ENCODE measurements at places on chromosomes 2 and 18.
A peak's percentile ranks its signal among the peaks of the same experiment; 100 is the strongest.

DNA sequence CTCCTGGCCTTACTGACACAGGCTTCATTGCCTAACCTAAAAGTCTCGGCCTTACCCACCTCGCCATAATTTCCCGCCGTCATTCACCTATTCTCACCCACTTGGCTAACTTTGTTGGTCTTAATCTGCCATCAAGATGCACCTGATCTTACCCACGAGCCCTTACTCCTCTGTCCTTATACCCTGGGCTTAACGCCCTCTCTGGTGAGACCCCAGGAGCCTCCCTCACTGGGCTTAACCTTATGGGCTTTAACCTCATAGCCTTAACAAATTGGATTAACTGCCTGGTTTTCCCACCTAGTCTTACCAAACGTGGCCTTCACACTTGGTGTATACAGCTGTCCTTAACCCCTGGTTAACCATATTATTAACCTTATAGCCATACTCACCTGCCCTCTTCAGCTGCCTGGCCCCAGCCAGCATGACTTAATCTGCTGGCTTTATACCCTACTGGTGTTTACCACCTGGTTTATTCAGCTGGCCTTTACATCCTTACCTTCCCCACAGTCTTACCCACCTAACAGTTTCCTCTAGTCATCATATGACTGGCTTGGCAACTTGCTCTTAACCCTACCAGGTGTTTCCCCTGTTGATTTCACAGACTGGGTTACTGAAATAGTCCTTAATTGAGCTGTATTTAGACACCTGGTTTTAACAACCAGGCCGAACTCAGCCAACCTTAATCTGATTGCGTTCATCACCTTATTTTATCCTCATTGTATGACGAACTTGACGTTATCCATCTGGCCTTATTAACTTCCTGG is 132.0 kb upstream of the ZSWIM2 start:
- DNase-seq, result no peak

DNA sequence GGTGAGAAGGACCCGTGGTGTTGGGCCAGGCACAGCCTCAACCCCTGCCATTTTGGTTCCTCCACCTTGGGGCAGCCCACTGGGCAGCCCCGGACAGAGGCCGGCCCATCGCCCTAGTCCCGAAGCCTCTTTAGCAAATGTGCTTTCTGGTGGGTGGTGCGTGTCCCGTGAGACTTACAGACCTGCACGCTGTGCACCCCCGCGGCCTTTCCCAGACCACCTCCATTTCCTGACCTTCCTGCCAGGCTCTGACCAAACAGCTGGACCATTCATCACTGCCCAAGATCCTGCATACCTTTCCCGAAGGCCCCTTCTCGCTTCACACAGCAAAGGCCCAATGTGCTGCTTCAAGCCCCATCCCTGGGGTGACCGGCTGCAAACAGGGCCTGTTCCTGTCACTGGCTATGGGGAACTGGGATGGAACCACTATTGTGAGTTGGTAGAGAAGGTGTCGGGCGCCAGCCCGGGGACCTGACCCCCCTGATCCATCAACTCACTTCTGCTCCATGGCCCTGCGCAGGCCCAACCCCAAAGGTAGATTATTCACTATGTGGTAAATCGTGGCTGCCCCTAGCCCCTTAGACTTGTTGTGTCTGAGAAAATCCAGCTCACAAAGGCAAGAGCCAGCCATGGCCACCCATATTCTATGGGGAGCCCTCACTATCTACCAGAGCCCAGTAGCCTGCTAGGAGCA is 341.0 kb downstream of the EIPR1 start:
- no peak for DNase-seq

GRCh38 chr2:113858764-113859163 is 31.1 kb upstream of the ACTR3 start:
- no peak for DNase-seq

DNA sequence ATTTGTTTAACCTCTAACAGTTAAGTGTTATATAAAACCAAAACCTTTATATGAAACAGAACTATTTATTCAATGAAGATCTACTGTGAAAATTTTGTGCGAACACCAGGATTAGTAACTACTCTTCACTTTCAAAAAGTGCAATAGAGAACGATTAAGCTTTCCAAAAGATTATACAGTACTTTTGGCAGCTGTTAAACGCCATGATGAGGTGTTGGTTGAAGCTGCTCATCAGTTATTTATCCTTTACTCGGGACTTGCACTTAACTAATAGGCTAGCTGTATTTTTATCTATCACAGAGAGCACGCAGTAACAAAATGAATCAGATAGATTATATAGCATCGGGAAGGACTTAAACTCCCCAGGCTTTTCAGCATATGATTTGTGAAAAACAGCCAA is 113.6 kb downstream of the GCA start:
- no peak for DNase-seq

- DNase-seq, result no peak
These were observed 251.0 kb downstream of the AFF3 start for GRCh38 chr2:99891428-99891780.

- DNase-seq, result no peak
These were observed 7.3 kb downstream of the SIX2 start for GRCh38 chr2:45001869-45002385.

- DNase-seq, result no peak
These were observed 115.9 kb downstream of the ZFP36L2 start for GRCh38 chr2:43110442-43110871.

DNA sequence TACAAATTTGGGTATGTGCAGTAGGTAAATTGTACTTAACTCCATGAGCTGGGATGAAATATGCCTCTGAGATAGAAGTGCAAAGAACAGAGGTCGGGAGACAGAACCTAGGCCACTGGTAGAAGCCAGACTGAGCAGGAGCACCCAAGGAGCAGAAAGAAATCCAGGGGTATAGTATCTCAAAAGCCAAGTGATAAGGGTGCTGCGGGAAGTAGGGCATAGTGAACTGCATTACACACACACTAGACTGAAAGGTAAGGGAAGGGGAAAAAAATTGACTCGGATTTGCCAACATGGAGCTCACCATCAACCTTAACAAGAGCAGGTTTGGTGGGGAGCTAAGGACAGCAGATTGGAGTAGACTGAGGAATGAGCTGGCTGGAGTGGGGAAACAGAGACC is 89.3 kb upstream of the TMEM247 start:
- DNase-seq, result no peak

DNA sequence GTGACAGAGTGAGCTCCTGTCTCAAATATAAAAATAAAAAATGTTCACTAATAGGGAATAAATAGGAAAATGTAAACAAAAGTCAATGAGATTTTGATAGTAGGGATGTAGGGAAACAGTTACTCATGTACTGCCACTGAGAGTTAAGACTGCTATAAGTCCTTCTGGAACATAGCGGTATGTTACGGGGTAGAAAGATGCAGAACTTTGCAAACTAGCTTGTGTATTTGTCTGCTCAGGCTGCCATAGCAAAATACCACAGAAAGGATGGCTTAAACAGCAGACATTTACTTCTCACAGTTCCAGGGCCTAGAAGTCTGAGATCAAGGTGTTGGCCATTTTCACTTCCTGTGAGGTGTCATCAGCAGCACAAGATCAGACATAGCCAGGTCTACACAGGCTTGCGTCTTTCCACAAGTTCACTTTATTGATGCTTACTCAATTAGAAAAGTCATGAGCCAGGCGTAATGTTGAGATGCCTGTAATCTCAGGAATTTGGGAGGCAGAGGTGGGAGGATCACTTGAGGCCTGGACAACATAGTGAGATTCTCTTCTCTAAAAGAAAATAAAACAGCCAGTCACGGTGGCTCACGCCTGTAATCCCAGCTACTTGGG is 8.8 kb downstream of the TXNDC2 start:
- DNase-seq, result no peak

GRCh38 chr2:13884291-13884976 is 748.1 kb upstream of the LRATD1 start:
- DNase-seq, result no peak

DNA sequence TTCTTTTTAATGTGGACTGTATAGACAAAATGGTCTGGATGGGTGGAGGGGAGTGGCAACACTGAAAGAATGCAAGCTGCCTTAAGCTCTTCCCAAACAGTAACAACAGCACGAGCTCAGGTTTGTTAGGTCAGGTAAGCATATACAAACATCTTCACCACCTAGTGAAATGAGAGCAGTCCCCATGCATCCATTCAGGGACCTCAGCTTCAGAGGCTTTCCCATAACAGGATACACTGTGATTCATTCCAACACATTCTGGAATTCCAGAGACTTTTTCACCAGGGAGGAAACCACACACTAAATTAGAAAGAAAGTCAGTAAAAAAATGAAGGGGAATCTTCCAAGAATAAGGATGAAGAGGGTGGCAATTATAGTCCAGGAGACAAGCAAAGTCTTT is 50.4 kb upstream of the BZW1 start:
- DNase-seq, result no peak

- no peak for DNase-seq
These were observed 87.8 kb downstream of the UPP2 start for GRCh38 chr2:158189526-158189925.

- no peak for DNase-seq
These were observed 965 bp upstream of the ELOA2 start for GRCh38 chr18:47036298-47036874.

- no peak for DNase-seq
These were observed 27.4 kb upstream of the EIF2AK3 start for GRCh38 chr2:88654714-88655113.

DNA sequence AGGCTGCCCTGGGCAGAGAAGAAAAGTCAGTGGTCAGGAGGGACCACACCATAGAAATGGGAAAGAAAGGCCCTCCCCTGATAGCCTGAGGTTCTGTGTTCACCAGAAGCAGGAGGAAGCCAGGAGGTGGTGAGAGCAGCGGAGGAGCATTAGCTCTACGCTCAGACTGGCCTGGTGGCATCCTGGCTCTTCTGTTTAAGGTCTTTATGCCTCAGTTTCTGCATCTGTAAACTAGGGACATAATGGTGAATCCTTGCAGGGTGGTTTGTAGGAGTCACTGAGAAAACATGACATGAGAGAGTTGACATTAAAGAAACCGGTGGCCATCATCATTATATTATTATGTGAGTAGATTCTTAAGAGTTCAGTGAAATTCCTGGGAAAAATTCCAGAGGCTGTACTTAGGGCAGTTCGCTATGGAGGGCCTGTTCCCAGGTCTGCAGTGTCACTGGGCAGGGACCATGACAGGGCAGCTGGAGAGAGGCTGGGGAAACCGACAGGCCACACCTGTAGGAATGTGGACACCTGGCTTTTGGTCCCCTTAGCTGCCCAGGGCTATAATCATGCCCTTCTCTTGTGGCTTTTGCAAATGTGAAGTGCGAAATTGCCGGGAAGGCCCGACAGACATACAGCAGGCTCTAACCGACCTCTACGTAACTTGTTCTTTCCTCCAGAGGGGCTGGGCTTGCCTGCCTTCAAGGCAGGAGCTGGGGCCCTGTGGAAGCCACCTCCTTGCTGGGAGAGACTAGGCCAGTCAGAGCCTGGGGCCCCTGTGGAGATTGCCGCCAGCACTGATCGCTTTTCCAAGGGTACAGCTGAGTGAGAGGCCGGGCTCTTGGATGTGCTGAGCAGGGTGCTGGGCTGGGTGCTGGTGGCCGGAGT is 31.0 kb downstream of the GLI2 start:
- DNase-seq, result no peak

GRCh38 chr18:73318739-73319479 is 451.1 kb upstream of the NETO1 start:
- DNase-seq, result no peak

GRCh38 chr2:21740484-21740883 is 616.7 kb downstream of the TDRD15 start:
- no peak for DNase-seq

DNA sequence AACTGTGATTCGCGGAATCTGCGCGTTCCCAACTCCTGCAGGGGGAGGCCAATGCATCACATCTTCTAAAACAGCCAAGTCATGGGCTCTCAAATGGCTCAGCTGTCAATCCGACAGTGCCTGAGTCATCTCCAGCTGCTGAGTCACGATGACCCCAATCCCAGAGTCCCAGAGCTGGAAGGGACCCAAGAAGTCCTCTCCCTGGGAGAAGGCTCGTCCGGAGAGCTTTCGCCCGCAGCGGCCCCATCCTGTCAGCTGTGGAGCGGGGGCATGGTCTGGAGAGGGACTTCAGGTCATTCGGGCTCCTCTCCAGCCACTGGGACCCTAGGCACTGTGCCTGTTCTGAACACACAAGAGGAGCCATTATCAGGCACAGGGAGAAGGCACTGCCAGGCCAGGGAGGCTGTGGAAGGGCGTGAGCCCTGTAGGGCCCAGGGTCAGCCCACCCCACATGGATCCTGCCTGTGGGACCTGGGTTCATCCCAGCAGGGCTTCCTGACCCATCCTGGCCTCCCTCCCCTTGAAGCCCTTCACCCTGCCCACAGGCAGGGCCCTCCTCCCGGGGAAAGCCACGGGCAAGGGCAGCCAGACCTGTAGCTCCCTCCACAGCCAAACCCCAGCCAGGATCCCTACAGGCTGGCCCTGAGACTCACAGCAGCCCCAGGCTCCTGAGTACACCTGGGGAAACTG is 47.6 kb upstream of the GPC1 start:
- DNase-seq, result peak; percentile 28

DNA sequence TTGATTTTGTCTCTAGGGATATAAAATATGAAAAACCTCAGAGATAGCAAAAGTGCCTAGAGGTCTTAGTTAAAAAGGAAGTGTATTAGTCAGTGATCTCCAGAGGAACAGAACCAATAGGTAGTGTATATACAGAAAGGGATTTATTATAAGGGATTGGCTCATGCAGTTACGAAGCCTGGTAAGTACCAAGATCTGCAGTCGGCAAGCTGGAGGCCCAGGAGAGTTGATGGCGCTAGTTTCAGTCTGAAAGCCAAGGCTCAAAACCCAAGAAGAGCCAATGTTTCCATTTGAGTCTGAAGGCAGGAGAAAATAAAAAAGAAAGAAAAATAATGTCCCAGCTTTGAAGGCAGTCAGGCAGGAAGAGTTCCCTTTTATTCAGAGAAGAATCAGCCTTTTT is 93.3 kb downstream of the COLEC12 start:
- no peak for DNase-seq

GRCh38 chr2:1509271-1510065 is 96.2 kb downstream of the TPO start:
- DNase-seq, result no peak

DNA sequence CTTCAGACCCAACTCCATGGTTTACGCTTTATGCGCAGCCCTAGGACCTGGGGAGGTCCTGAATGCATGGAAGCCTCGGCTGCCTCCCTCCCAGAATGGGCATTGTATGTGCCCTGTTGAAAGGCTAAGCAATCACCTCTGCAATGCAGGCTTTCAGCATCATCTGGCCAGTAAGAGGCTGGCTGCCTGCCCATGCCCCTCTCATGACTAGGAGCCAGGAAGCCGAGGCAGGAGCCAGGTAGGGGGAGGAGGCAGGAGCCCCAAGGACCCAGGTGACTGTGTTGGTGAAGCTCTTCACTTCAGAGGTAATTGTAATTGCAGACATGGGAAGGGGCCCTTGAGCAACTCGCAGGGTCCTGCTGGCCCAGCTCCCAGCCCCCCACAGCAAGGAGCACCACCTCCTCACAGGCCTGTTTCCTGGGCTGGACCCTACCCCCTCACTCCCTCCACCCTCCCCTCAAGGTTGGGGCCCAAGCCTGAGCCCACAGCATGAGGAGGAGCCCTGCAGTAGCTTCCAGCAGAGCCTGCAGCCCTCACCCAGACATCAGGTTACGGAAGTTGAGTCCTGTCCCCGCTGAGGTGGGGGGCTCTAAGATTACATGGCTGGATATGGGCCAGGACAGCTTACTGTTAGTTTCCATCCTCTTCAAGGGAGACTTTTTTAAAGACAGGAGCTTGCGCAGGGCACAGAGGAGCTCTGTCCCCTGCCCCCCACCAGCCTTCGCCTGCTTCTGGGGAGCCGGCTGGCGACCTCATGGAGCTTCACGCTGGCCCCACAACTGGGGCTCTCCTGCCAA is 21.9 kb downstream of the CRACDL start:
- no peak for DNase-seq

All from hypothalamus (tissue), 51 donors.